IMR-90 (cell line): ENCODE measurements at places on chromosomes 7 and 10. TPM values are rescaled to one million over a fixed set of nuclear protein-coding genes. Genes with fewer than 3 reads are reported as not detected.

DNA sequence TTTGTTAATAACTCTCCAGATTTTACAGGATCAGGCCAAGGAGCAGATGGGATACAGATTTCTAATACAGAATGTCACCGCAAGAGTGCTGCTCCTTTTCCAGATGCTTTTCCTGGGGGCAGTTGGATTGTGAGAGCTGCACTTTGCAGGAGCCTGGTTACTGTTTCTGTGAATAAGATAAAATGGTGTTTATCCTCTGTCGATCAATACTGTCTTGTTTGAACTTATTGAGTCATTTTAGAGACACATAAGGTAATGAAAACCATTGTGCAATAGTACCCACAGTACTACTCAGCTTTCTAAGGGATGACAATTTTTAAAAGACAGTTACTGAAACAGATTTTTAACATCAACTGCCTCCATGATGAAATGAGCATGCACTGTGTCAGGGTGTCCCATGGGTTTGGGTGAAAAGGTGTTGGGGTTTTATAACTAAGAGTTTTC lies 2.9 kb downstream of the A1CF start:
- no peak overlapping the region for H3K4me3 ChIP-seq
- no peaks in the 10 kb centered on the region for H3K4me1 ChIP-seq
- H3K27ac ChIP-seq, result no peak overlapping the region
- no peak for DNase-seq
- peaks cover 8% of the 10 kb centered on the region; the same call in 1 of the 2 replicates for H3K27me3 ChIP-seq

GPC2 gene
- 1.4 and 1.8 TPM in 2 replicates for total RNA-seq

GRCh38 chr7:75716992-75717626 lies 21.6 kb downstream of the HIP1 start:
- H3K36me3 ChIP-seq, result peaks cover 2% of the 10 kb centered on the region; the same call in 1 of the 2 replicates
- no peak overlapping the region for H3K4me3 ChIP-seq
- peak; percentile 83 for DNase-seq
- peak overlapping the region; percentile 44 for H3K27ac ChIP-seq
- H3K27me3 ChIP-seq, result no peaks in the 10 kb centered on the region

GRCh38 chr10:58754469-58755339 lies 242.0 kb downstream of the BICC1 start:
- no peak for DNase-seq
- no peaks in the 10 kb centered on the region for H3K27me3 ChIP-seq
- no peaks in the 10 kb centered on the region for H3K36me3 ChIP-seq
- H3K4me1 ChIP-seq, result peaks cover 16% of the 10 kb centered on the region
- peak overlapping the region; percentile 56; the same call in 1 of the 2 replicates for H3K27ac ChIP-seq
- no peak overlapping the region for H3K4me3 ChIP-seq

DNA sequence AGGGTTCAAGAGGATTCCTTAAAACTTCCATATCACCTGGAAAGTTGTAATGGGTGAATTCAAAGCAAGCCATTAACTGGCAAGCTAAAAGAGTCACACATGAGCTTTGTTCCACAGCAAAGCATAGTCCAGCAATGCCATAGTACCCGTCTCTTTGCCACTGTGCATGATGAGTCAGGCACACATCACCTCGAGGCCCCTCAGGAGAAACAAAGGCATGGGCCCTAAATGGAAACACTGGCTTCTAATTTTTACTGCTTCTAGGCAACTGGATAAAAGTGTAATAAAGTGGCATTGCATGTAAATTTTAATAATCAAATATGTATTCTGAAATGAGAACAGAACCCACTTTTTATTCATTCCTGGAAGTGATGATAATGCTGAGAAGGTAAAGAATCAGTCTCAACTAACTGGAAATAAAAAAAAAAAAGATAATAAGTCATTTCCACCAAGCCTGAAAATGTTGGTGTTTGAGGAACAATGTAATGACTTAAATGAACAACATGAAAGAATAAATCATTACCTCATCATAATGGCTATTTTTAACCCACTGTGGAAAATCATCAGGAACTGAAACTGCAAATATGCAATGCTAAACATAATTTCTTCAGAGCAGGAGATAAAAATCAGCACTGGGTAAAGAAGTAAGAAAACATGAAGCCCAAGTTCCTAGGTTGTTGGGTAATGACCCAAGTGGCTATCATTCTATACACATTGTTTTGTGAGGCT lies 104.9 kb downstream of the CDK6 start:
- no peak overlapping the region for H3K27ac ChIP-seq
- H3K4me1 ChIP-seq, result peaks cover 15% of the 10 kb centered on the region
- peaks cover 4% of the 10 kb centered on the region for H3K36me3 ChIP-seq
- DNase-seq, result peak; percentile 45
- H3K27me3 ChIP-seq, result no peaks in the 10 kb centered on the region
- no peak overlapping the region for H3K4me3 ChIP-seq

ZNF239 gene
- 10.8 and 12.7 TPM in 2 replicates for total RNA-seq

- no peak overlapping the region for H3K27ac ChIP-seq
- peaks cover 33% of the 10 kb centered on the region for H3K27me3 ChIP-seq
- no peak overlapping the region for H3K4me3 ChIP-seq
- no peaks in the 10 kb centered on the region for H3K36me3 ChIP-seq
- DNase-seq, result peak; percentile 8
These were observed 17.3 kb upstream of the CSGALNACT2 start for GRCh38 chr10:43120929-43121314.

DNA sequence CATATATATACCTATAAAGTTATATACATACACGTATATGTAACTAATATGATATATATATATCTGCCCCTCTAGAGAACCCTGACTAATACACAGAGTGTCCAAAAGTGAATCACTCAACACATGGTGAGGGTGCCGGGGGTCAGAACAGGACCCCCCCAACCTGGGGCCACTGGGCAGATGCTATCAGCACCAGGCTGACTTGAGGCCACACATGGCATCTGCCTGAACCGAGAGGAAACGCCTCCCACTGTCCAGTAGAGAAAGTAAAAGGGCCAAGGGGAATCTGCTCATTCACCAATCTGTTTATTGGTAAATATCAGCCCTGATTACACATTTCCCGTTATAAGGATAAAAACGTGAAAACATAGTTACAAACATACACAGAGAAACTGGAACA lies 218.3 kb downstream of the PTPRN2 start:
- DNase-seq, result no peak
- no peak overlapping the region for H3K4me3 ChIP-seq
- H3K36me3 ChIP-seq, result no peaks in the 10 kb centered on the region
- H3K27me3 ChIP-seq, result no peaks in the 10 kb centered on the region

DNA sequence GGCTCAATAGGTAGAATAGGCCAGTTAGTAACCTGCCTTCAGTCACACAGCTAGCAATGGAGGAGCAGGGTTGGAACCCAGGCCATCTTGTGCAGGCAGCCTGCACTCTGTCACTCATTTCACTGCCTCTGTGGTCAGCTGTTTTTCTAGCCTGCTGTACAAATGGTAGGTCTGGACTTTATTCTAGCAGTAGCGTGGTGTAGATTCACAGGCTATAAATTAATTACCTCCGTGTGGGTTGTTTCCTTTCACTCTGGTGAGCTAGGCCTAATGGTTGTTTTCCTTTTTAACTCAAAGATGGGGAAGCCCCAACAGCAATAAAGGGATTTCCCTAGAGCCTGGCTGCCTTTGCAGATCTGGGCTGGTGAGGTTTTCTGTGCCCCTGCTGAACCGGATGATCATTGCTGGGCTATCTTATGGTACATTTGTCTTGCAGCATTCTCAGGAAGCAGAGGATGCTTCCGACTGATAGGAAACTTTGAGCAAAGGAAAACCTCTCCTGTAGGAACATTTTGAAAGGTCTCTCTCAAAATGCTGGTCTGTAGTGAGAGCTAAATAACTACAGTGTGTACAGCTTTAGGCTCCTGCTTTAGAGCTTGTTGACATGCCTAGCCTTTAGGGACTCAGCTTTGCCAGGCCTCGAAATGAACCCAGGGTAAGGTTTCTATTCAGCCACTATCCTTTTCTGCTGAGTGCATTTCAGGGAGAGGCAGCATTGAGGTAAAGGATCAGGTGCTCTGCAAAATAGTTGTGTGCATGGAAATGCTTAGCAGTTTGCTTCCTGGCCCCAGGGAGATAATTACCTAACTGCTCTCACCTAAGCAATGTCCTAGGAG lies 157.4 kb downstream of the ST7 start:
- no peaks in the 10 kb centered on the region for H3K27me3 ChIP-seq
- DNase-seq, result no peak
- no peaks in the 10 kb centered on the region for H3K36me3 ChIP-seq

NPC1L1 gene
- not detected in 2 replicates for total RNA-seq

NRAP gene
- total RNA-seq, result not detected in 2 replicates

GRCh38 chr7:108165723-108166122 lies 35.6 kb upstream of the LAMB4 start:
- no peak overlapping the region for H3K4me3 ChIP-seq
- no peak overlapping the region for H3K27ac ChIP-seq
- H3K36me3 ChIP-seq, result no peaks in the 10 kb centered on the region
- no peak for DNase-seq

SKAP2 gene
- total RNA-seq, result 5.7 and 11.1 TPM in 2 replicates

GRCh38 chr10:129467359-129468064 lies 471 bp downstream of the MGMT start:
- DNase-seq, result peak; percentile 4
- H3K27ac ChIP-seq, result peak overlapping the region; percentile 66
- peaks cover 4% of the 10 kb centered on the region; the same call in 1 of the 2 replicates for H3K4me1 ChIP-seq
- H3K4me3 ChIP-seq, result peak overlapping the region; percentile 91
- H3K36me3 ChIP-seq, result peaks cover 4% of the 10 kb centered on the region; the same call in 1 of the 2 replicates
- H3K27me3 ChIP-seq, result no peaks in the 10 kb centered on the region; the same call in 1 of the 2 replicates

DNA sequence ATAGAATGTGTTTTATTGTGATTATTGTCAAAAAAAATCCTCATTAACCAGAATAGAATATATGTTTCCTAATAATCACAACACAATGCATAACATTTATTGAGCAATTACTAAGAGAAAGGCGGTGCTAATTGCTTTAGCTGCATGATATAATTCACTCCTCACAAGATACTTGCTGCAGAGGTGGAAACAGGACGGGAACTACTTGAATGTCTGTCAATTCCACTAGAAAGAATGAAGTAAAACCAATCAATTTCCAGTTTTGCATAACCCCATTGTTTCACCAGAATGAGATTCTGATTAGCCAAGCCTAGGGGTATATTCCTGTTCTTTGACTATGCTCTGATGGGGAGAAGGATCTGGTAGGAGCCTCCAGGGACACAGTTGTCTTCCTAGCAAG lies 239.1 kb upstream of the NRP1 start:
- peaks cover 9% of the 10 kb centered on the region; the same call in 1 of the 2 replicates for H3K27me3 ChIP-seq
- no peak for DNase-seq
- no peak overlapping the region for H3K4me3 ChIP-seq
- no peak overlapping the region for H3K27ac ChIP-seq
- no peaks in the 10 kb centered on the region for H3K36me3 ChIP-seq
